Adipocyte (in vitro differentiated cells): ENCODE measurements at places on chromosomes 5 and 9.
A peak's percentile ranks its signal among the peaks of the same experiment; 100 is the strongest.

DNA sequence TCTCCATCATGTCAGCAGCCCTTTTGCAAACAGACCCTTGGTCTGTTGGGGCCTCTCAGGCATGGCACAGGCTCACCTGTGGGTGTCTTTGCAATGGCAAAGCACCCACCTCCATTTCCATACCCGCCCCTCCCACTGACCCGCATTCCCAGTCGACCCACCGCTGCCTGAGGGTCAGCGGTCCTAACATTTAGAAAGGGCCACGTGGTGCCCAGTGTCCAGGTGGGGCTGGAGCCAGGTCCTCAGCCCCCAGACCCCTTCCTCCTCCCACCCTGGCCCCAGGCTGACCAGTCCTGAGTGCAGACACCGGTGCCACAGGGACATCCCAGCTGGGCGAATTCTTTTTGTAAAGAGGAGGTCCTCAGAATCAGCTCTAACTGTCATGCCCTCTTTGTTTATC lies 43.3 kb upstream of the CEP72 start:
- no peak for DNase-seq

DNA sequence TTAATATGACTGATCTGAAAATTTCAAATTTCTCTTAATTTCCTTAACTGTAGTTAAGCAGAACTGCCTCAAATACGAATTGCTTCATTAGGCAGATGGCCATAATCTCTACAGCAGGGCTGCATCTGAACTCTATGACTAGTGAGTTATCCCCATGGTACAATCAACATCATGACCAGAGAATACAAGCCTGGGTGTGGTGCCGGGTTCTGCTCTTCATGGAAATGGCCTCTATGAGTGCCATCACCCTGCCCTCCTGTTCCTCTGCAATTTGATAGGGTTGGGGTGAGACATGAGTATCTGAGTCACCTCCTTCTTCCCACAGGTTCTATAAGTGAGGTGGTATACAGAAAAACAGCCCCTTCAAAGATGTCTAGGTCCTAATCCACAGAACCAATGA lies 235.9 kb downstream of the AP3B1 start:
- DNase-seq = no peak

DNA sequence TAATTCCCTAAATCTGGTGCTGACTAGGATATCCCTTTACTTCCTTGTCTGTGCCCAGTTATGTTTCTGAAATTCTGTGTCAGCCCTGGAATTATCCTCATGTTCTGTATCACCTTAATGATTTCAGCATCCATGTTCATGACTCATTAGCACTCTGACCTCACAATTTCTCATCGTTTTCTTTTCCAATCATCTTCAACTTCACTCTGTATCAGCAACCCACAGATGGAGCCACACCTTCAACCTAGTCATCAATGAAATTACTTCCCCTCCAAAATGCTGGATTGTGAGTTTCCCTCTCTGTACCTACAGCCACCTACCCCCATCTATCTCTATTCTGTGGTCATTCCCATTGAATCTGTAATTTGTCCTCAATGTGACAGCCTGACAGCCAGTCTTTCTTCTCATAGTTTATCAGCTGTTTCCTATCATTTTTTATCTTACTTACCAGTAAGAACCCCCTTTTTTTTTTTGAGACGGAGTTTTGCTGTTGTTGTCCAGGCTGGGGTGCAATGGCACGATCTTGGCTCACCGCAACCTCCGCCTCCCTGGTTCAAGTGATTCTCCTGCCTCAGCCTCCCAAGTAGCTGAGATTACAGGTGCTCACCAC lies 3.1 kb upstream of the IL6ST start:
- peak; percentile 61 for DNase-seq

DNA sequence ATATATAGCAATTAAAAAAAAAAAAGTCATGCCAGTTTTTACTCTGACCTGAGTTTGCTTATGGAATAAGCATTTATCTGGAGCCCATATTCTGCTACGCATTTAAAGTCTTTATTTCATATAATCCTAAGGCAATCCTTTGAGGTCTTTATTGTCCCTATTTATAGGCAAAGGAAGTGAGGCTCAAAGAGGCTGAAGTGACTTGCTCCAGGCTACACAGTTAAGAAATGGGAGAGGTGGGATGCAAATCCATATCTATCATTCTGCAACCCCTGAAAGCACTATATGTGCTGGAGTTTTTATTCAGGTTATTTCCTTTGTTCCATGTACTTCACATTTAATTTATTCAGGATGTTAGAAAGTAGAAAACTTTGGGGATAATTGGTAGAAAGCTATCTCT lies 12.1 kb downstream of the KDM3B start:
- no peak for DNase-seq
